ENCODE measurements at places on chromosomes 5 and 9. TPM values are rescaled to one million over a fixed set of nuclear protein-coding genes. Genes with fewer than 3 reads are reported as not detected.

- H3K27me3 ChIP-seq = no peaks in the 10 kb centered on the region
- H3K27ac ChIP-seq = peak overlapping the region; percentile 86
Measured at GRCh38 chr5:119269061-119269944, 86.5 kb upstream of the TNFAIP8 start.

Gene SLC6A18
- total RNA-seq = not detected

Gene CACFD1
- 10.3 TPM for total RNA-seq

GRCh38 chr9:27801545-27801944 lies 228.3 kb upstream of the C9orf72 start:
- no peaks in the 10 kb centered on the region for H3K4me1 ChIP-seq
- H3K4me3 ChIP-seq = no peak overlapping the region
- H3K36me3 ChIP-seq = no peaks in the 10 kb centered on the region

Gene SPATA31A3
- total RNA-seq = not detected

DNA sequence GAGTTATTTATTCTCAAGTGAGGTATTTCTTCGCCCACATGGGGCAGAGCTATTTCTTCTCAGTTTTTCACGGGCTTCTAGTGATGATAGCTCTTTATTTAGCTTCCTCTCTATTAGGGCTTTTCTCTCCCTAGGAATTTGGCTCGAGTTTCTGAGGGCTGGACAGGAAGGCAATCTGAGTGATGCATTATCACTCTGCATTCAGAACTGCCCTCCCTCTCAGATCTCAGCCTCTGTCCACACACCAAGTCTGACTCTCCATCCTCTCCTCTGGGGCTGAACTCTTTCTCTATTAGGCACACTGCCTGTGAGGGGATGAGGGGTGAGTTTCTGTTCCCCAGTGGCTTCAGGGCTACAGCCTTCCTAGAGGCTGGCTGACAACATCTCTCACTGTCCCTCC lies 14.9 kb upstream of the SCAMP1 start:
- H3K4me3 ChIP-seq = no peak overlapping the region
- no peak overlapping the region for H3K27ac ChIP-seq
- no peaks in the 10 kb centered on the region for H3K4me1 ChIP-seq

Gene COL27A1
- total RNA-seq = 32.9 TPM

- H3K4me1 ChIP-seq = no peaks in the 10 kb centered on the region
- no peak for DNase-seq
- H3K27me3 ChIP-seq = no peaks in the 10 kb centered on the region
- H3K27ac ChIP-seq = no peak overlapping the region
- no peaks in the 10 kb centered on the region for H3K36me3 ChIP-seq
Measured at GRCh38 chr5:40622463-40623252, 57.1 kb upstream of the PTGER4 start.

DNA sequence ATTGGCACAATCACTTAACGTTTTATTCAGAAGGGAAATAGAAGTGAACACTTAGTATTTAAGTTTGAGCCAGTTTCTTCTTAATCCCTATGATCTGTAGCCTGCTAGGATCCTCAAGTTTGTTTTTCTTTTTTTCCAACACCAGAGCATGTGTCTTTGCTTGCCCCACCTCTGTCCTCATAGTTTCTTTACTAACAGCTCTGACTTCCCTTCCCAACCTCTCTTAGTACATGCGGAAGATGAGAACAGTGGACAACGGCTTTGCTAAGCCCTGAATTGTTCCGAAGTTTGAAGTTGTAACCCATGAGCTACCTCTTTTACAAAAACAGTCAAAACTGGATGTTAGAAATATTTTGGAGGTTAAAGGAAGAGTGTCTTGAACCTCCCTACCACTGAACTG lies 61.7 kb upstream of the TAF11L2 start:
- H3K4me1 ChIP-seq = peaks cover 5% of the 10 kb centered on the region
- H3K27ac ChIP-seq = no peak overlapping the region
- no peak for DNase-seq
- H3K36me3 ChIP-seq = no peaks in the 10 kb centered on the region

DNA sequence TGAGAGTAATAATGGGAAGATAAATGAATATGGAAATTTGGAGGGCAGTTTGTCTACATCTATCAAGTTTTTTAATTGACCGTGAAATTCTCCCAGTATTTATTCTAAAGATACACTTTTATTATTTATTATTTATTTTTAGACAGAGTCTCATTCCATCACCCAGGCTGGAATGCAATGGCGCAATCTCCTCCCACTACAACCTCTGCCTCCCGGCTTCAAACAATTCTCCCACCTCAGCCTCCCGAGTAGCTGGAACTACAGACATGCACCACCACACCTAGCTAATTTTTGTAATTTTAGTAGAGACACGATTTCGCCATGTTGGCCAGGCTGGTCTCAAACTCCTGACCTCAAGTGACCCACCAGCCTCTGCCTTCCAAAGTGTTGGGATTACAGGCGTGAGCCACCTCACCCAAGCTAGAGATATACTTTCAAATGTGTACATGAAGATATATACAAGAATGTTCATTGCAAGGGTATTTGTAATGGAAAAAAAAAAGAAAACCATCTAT lies 97.7 kb upstream of the SLC12A2 start:
- H3K36me3 ChIP-seq = no peaks in the 10 kb centered on the region
- DNase-seq = no peak
- peaks cover 3% of the 10 kb centered on the region for H3K4me1 ChIP-seq
- no peak overlapping the region for H3K27ac ChIP-seq
- H3K4me3 ChIP-seq = no peak overlapping the region

Gene DMGDH
- 2.8 TPM for total RNA-seq

DNA sequence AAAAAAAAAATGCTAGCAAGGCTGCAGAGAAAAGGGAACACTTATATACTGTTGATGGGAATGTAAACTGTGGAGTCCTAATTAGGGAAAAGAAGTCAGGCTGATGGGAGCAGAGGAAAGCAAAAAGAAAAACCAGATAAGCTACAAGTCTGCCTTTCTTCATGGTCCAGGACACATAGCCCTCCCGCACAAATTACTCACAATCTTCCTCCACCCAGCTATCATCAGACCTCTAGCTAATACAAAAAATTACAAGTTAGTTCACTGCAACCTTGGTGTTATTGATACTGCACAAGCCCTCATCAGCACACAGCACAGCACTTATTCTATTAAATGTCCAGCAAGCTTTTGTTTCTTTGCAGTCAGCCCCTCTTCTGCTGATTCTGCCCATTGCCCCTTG lies 186.0 kb upstream of the ADRA1B start:
- H3K4me1 ChIP-seq = no peaks in the 10 kb centered on the region
- no peak overlapping the region for H3K4me3 ChIP-seq
- no peak overlapping the region for H3K27ac ChIP-seq
- no peaks in the 10 kb centered on the region for H3K27me3 ChIP-seq
